ENCODE measurements at places on chromosomes 2 and 18. TPM values are rescaled to one million over a fixed set of nuclear protein-coding genes. Genes with fewer than 3 reads are reported as not detected.

- no peak overlapping the region for H3K27ac ChIP-seq
- no peak for DNase-seq
- H3K4me3 ChIP-seq: no peak overlapping the region
- no peaks in the 10 kb centered on the region for H3K4me1 ChIP-seq
Measured at GRCh38 chr2:501130-501529, 176.1 kb downstream of the TMEM18 start.

- no peak for DNase-seq
- H3K4me1 ChIP-seq: peaks cover 7% of the 10 kb centered on the region
- H3K27me3 ChIP-seq: no peaks in the 10 kb centered on the region
Measured at GRCh38 chr2:187580462-187581124, 26.4 kb upstream of the TFPI start.

DNA sequence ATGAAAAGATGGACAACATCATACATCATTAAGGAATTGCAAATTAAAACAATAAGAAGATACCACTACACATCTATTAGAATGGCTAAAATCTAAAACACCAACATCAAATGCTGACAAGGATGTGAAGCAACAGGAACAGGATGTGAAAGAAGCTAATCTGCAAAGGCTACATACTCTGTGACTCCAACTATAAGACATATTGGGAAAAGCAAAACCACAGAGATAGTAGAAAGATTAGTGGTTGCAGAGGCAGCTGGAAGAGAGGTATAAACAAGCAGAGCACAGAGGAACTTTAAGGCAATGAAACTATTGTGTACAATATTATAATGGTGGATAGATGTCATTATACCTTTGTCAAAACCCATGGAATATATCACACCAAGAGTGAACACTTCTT is 393.7 kb upstream of the RAB6C start:
- H3K4me3 ChIP-seq: no peak overlapping the region
- no peak overlapping the region for H3K27ac ChIP-seq
- no peak for DNase-seq

The IL36B gene
- total RNA-seq: 7.9 TPM

The CENPA gene
- total RNA-seq: 3.7 TPM

Measured in suprapubic skin (tissue), 4 donors.